ENCODE measurements at places on chromosomes 12 and 14.

- no peak for DNase-seq
Measured at GRCh38 chr14:42192738-42193653, 586.3 kb downstream of the LRFN5 start.

DNA sequence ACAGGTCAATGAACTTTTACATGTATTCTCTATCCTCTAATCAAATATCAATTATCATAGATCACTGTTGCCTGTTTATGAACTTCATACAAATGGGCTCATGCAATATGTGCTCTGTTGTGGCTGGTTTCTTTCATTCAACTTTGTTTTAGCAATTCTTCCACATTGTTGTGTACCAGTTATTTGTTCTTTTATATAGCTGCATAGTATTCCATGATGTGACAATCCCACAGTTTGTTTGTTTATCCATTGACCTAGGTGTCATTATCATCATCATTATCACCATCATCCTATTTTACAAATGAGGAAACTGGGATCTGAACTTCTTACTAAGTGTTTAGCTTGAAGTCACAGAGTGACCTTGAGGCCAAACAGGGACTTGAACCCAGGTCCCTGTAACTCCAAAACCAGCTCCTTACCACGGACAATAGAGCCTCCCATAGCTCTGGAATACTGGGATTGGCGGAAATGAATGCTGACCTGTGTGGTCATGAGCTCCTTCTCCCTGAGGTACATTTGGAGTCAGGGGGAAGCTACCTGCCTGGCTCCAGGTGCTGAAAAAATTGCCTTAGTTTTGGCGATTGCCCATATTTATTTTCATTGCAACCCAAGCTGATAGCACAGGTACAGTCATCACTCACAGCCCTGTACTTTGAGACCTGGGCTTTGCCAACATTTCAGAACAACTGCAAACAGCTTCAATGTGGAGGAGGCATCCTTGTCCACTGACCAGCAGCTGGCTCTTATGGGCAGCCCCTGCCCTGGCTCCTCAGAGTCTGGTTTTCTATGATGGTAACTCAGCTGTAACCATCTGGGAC lies 9.2 kb downstream of the ZFP36L1 start:
- no peak for DNase-seq

GRCh38 chr12:52044292-52044983 lies 6.8 kb upstream of the NR4A1 start:
- DNase-seq: no peak

DNA sequence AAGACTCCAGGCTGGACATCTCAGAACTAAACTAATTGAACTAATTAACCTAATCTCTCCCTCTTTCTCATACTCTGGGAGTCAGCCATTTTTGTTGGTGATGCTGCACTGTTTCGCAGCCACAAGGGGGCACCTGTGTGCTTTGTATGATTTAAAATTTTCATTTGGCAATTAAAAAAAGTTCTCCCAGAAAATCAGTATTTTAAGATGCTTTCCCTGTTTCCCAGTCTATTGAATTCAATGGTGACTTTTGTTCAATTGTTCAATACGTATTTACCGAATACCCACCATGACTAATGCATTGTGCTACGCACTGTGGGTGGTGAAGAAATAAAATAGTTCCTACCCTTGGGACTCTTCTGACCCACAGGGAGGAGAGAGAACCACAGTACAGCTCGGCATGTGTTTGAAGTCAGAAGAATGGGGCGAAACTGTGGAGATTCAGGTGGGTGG lies 63.7 kb downstream of the ZNF664 start:
- peak; percentile 22 for DNase-seq

GRCh38 chr12:10901427-10901826 lies 7.9 kb downstream of the TAS2R13 start:
- DNase-seq: no peak

GRCh38 chr12:117277875-117278274 lies 83.6 kb downstream of the NOS1 start:
- DNase-seq: no peak

Measured in GM18507 (cell line).